ENCODE measurements at places on chromosomes 16 and 17.

DNA sequence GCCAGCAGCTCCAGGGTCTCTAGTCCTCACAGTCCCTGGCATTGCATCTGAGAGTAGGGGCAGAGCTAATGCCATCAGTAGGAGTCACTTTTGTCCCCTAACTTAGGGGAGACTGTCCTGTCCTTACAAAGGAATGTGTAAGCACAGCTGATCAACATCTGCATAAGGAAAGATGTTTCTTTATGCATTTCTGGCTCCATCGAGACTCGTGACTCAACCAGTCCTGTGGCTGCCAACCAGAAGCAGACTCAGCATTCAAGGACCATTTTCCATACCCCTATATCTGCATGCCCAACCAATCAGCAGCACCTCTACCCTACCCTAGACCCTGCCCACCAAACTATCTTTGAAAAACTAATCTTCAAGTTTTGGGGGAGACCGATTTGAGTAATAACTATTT lies 8.2 kb upstream of the MPP2 start:
- DNase-seq: no peak

DNA sequence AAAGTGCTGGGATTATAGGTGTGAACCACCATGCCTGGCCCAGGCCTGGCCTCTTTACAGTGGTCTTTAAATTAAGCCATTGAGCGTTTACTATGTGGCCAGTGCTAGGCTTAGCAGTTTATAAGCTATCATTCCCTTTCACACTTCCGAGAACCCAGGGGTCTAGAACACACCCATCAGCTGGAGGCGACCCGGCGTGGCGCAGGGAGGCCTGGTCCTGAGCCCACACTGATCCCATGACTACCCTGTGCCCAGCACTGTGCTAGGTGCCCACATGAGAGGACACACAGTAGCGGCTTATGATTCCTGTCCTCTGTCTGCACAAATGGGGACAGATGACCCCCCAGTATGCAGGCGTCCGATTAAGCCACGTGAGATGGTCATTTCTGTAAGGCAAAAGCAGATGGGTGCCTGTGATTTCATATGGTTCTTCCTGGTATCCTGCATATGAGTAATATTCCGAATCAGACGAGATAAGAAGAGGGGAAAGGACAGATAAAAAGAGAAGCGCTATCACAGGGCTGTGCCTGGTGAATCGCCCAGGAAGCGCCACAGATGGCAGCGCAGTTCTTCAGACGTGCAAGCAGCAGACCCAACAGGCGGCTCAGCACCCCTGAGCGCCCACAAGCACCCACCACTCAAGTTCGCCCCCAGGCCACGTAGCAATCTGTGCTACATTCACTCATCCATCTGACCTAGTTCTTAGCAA lies 5.3 kb downstream of the OSGIN1 start:
- no peak for DNase-seq

GRCh38 chr16:55155815-55156214 lies 168.2 kb upstream of the IRX6 start:
- DNase-seq: no peak

DNA sequence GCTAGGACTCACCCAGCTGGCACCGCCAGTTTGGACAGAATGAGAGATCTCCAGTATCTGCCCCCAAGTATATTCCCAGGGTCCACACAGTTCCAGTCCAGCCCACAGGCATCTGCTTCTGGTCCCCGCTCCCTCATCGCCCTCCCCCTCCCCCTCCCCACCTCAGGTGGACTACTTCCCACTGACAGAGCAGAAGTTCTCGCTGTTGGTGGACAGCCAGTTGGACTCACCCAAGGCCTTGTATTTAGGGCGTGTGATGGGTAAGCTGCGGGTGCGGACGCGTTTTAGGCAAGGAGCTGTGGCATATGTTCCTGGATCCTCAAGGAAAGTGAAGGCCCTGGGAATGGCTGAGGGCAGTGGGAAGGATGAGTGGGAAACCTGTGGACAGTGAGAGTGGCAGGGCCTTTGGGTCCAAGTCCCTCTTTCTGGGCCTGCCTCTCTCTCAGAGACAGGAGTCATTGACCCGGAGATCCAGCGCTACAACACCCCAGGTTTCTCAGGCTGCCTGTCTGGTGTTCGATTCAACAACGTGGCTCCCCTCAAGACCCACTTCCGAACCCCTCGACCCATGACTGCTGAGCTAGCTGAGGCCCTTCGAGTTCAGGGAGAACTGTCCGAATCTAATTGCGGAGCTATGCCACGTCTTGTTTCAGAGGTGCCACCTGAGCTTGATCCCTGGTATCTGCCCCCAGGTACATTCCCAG lies 14.9 kb downstream of the CNTNAP1 start:
- DNase-seq: no peak

DNA sequence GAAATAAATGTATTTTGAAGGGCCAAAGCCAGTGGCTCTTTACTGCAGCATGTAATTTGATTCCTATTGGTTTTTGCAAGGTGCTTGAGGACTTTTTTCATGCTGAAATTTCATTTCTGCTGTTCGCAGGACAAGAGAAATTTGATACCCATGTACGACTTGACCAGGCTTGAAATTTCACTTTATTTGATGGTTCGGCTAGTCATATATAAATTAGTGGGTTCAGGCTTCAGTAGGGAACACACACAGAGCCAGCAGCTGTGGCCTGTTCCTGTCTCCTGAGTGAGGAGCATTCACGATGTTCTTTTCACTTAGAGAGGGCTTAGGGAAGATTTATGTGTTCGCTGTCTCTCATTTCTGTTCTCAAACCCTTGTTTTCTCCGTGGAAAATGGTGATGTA lies 258.4 kb upstream of the CACNG5 start:
- DNase-seq: no peak

- no peak for DNase-seq
These were observed 9.8 kb downstream of the FSCN2 start for GRCh38 chr17:81537856-81538555.

DNA sequence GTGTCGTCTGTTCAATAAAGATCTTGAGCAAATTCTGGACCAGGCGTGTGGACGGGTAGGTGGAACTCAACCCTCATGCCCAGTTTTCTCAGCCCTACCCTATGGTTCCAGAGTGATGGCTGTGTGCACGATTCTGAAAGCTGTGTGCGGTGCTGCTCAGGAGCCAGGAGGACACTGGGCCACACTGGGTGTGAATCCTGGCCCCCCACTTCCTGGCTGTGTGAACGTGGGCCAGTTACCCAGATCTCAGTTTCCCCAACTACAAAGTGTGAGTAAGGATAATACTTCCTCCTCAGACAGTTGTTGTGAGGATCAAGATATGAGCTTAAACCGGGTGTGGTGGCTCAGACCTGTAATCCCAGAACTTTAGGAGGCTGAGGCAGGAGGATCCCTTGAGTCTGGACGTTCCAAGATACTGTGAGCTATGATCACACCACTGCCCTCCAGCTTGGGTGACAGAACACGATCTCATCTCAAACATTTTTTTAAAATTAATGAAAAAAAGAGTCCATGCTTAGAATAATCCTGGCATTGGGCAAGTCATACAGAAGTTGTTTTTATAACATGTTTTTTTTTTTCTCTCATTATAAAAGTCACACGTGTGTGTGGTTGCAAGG lies 14.7 kb upstream of the MPRIP start:
- no peak for DNase-seq

DNA sequence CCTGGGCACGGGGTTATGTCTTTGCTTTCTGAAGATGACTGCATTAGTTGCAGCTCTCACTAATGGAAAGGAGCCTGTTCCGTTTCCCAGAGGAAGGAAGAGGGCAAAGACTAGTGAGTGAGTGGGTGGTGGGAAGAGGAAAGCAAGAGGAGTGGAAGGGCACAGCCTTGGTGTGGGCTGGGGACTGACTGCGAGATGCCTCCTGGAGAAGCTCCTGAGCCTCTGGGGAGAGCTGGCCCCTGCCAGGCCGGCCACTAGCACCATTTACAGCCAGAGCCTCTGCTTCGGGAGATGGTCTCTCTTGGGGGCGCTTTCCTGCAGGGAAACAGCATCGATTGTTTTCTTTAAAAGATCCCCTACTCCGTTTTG lies 825 bp upstream of the RHBDL3 start:
- DNase-seq: no peak

DNA sequence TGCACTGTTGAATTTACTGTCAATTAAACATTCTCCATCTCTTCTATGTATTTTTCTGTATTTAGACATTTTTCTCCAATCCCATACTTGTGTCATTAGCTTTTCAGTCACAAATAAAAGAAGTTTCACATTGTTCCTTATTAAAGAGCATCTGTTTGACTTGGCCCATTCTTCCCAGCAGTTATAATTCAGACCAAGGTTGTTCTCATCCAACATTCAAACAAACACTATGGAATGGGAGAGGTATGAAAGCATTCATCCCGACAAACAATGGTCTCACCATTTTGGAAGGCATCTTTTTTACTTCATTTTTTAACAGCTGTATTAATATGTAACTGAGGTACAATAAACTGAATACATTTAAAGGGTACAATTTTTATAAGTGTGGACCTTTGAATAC lies 208.8 kb upstream of the MAF start:
- no peak for DNase-seq

DNA sequence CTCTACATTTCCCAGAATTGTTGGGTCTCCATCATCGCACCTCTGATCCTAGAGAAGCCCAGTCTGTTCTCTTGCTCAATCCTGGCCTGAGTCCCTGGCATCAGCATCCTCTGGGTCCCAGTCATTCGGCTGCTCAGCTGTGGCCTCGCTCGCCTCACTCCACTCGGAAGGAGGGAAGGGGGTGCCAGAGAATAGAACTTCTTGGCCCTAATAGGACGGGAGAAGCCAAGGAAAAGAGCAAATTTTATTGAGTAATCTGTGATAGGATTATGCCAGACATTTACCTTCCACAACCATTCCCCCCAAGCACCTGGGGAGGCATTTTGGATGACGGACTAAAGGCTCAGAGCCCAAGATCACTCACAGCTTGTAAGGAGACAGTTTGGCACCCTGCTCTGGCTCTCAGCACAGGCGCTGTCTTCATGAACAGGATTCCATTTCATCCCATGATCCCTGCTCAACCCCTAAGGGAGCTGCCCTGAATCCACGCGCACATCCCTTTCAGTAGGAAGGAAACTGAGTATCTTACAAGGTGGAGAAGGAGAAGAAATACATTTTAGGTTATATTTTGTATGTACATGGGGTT lies 498 bp upstream of the CLEC10A start:
- DNase-seq: no peak

DNA sequence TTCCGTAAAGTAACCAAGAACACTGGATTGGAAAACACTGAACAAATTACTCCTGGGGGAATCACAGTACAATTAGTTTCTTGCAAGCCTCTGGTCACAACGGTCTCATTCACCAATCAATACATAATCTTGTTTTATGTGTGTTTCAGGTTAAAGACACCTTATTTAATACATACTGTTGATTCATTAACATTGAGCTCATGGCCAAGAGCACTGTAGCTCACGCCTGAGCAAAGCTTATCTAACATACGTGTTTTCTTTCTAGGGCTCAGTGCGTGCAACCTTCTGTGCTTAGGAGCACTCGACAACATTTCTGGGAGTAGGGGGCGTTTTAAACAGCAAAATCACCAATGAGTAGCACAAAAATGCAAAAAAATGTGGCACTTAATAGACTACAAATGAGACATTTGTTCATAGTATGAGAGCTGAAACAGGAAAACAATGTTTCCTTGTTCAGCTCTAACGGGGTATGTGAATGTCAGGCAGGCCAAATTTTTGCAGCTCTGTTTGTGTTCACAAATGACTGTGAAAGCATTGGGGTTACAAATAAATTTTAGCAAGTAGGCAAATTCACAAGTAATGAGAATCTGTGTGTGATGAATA lies 206.2 kb downstream of the CNTNAP4 start:
- DNase-seq: no peak

- no peak for DNase-seq
These were observed 21.9 kb downstream of the NME3 start for GRCh38 chr16:1749152-1750117.

DNA sequence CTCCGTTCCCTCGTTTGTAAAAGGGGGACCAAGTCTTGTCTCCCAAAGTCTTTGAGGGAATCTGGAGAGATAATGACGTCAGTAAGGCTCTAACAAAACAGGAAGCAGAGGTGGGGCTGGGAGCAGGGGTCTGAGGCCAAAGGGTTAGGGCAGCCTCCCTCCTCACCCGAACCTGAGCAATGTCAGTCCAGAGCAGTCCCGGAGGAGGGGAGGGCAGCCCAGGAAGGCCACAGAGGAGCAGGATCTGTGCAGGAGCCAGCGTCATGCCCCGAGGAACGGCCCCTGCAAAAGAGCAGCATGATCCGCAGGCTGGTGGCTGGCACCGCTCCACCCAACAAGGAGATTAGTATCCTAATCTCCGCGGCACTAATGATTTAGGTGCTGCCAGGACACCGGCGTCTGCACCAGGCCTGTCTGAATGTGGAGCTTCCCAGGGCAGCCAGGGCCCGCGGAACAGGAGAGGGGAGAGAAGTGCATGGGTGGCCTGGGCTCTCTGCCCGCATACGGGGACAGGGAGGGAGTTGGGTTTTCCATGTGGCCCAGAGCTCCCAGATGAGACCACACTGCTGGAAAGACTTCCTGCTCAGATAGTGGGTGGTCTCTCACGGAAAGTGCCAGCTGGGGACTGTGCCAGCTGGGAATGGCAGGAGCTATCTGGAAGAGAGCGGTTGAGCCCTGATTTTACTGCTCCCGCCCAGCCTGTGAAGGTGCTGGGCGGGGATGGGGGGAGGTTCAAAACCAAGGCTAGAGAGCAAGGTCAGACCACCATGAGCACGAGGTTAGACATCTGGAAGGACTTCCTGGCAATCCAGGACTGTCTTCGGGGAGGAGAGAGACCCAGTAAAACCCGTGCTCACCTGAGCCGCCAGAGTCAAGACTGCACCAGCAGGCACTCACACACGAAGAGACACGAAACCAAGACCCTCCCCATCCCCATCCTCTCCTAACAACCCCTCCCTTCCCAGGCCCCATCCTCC lies 11.0 kb upstream of the KRT17 start:
- no peak for DNase-seq

GRCh38 chr16:72468582-72468981 lies 296.6 kb upstream of the PMFBP1 start:
- peak; percentile 23 for DNase-seq

- no peak for DNase-seq
These were observed 1.8 kb upstream of the CBFA2T3 start for GRCh38 chr16:88978608-88979346.

DNA sequence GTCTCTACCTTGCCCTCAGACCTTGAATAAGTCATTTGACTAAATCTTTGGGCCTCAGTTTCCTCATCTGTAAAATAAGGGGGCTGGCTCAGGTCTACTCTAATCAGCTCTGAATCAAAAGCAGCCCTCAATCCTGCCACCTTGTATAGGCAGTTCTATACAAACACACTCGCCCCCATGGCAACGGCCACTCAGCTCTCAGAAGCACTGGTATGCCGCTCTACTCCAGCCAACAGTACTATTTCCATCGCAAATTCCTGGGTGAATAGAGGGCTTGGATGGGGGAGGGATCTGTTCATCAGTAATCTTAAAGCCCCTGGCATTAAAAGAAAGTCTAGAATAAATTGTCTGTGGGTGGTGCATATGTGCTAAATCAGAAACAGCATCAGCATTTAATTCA lies 21.2 kb upstream of the TAOK1 start:
- no peak for DNase-seq

- peak; percentile 53 for DNase-seq
These were observed 77.5 kb downstream of the MRTFB start for GRCh38 chr16:14148569-14148968.

- DNase-seq: peak; percentile 41
These were observed 74.6 kb downstream of the SYCE1L start for GRCh38 chr16:77273815-77274214.

Data from mesenchymal stem cell (in vitro differentiated cells and primary cell).